ENCODE measurements at places on chromosomes 7 and 10.

GRCh38 chr10:69620625-69621024 is 9.4 kb upstream of the FAM241B start:
- DNase-seq = no peak

DNA sequence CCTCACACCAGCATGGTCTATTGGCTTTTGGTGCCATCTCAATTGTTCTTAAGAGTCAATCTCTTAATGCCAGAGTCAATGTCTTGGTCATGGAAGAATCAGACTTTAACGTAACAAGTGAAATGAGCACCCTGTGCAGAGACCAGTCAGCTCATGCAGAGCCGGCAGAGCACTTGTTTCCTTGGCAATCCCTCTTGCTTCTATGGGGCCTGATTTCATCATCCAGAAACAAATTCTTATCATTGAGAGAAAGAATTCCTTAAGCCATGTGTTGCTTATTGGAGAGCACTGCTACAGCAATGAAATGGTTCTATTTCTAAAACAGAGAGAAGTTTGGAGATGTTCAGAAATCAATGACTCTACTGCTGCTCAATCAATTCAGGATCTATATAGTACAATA is 212.8 kb downstream of the IPMK start:
- DNase-seq = no peak

DNA sequence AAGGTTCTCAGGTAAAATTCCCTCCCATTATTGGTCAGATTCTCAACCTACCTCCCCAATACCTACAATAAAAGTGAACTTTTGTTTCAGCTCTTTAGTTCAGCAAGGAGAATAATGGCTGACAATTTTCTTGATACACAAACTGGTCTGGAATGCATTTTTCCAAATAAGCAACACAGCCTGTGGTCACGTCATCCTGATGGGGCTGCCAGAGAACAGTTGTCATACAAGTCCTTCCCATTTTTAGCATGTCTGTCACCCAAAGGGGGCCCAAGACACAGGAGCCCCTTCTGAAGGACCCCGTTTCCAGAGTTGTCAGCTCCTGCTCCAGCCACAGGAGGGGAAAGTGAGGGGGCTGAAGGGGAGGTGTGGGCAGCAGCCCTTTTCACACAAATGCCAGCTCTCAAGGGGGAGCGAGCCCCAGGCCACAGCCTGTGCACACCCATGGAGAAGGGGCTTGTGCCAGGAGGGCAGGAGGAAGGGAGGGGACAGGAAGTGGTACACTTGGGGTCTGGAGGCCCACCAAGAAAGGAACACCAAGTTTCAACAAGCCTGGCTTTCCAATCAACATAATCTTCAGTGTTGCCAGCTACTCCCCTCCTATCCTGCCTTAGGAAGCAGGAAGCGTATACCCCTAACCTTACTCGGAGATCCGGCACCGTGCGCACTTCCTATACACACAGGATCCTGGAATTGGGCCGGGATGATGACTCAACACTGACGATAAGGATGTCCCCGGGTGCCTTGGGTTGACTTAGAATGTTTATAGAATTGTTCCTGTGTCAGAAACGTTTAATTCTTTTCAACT is 43.4 kb upstream of the PDLIM1 start:
- no peak for DNase-seq

- no peak for DNase-seq
These were observed 41.4 kb upstream of the PNLIPRP3 start for GRCh38 chr10:116385994-116386809.

- DNase-seq = no peak
These were observed 205.8 kb upstream of the LYZL1 start for GRCh38 chr10:29083096-29083495.

DNA sequence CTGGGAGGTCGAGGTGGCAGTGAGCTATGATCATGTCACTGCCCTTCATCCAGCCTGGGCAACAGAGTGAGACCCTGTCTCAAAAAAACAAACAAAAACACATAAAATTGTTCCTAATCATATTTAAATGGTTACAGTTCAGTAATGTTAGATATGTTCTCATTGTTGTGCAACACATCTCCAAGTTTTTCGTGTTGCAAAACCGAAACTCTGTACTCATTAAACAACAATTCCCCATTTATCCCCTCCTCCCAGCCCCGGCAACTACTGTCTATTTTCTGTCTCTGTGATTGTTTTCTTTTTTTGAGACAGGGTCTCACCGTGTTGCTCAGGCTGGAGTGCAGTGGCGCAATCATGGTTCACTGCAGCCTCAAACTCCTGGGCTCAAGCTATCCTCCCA is 16.1 kb upstream of the PRXL2A start:
- DNase-seq = no peak

DNA sequence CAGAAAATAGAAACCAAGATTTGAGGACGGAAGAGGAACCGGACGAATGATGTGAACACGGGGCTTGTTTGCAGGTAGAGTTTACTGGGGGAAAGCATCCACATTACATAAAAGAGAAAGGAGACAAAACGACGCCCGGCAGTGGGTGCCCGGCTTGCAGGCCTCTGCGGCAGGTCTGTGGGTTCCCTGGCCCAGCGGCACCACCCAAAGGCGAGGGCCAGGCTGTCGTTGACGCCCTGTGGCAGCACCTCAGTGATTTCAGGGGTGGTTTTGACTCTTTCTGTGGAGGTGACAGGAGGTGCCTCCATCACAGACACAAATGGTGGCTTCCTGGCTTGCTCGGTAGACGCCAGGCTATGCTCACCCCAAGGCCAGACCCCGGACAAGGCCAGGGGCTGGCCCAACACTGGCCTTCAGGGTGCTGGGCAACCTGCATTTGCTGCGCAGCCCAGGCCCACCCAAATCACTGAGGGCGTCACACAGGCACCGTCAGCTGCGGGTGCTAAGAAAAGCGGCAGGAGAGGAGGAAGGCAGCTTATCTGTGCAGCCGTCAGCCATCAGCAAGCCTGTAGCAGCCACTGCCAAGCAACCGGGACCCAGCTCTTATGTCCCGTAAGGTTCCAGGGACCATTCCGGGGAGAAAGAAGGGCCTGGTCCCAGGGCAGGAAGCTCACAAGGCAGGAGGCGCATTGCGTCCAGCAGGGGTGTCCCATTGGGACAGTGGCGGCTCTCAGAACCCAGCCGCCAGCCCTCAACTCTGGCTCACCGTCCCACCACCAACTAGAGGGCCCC is 230.3 kb downstream of the PTPRN2 start:
- DNase-seq = no peak

DNA sequence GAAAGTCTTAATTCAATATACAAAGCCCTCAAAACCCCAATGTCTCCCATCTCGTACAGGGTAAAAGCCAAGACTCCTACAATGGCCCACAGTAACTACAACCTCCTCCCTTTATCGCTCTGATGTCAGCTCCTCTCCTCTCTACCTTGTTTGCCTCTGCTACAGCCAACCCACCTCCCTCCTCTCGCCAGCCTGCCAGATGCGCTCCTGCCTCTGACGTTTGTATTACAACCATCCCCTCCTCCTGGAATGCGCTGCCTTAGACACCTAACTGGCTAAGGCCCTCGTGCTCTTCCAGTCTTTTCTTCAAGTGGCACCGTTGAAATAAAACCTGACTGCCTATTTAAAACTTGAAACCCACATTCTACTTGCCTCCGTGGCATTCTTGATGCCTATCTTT is 115.3 kb upstream of the MYO3A start:
- DNase-seq = no peak

GRCh38 chr10:90028312-90028711 is 326.9 kb downstream of the KIF20B start:
- DNase-seq = no peak

Measured in activated CD4-positive, CD25-positive, alpha-beta regulatory T cell treated with anti-CD3 and anti-CD28 coated beads, Interleukin-2, amount 50 U/mL, for 16 hours (primary cell).